Fibroblast of skin of left biceps (primary cell): ENCODE measurements at places on chromosomes 7 and 10.
A peak's percentile ranks its signal among the peaks of the same experiment; 100 is the strongest.

- DNase-seq = no peak
Measured at GRCh38 chr10:123377883-123378282, 223.7 kb downstream of the BUB3 start.

DNA sequence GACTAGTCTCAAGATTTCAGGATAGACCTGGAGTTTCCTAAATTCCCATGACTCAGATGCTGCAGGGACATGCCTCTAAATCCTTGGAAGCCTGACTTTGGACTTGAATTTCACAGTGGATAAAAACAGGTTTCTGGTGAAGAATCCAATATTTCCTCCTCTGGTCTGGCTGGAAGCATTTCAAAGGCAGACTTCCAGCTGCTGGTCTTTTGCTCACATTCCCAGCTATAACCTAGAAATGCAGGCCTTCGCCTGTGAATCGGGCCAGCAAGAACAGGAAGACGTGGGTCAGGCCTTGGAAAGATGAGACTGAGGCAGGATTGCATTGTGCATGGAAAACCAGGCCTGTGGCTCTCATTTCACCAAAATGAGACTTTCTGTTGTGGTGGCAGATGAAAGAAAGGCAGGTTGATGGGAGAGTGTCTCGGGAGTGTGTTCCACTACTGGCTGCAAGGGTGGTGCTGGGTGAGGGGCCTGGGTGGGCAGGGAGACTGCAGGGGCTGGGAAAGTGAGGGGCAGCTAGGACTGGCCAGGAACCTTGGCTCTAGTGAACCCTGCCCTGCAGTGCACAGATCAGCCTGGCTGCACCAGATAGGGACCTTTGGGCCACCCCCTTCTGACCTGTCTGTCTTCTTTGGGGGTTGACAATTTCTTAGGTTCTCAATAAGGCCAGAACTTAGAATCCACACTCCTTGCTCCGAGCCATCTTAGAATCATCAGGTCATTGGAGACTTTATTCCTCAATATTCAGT lies 488.8 kb upstream of the MKI67 start:
- no peak for DNase-seq

GRCh38 chr7:13139436-13139835 lies 452.0 kb downstream of the ARL4A start:
- no peak for DNase-seq

- peak; percentile 33 for DNase-seq
Measured at GRCh38 chr10:123945325-123945920, 53.8 kb upstream of the CPXM2 start.

GRCh38 chr10:11705722-11706121 lies 36.5 kb upstream of the ECHDC3 start:
- no peak for DNase-seq

DNA sequence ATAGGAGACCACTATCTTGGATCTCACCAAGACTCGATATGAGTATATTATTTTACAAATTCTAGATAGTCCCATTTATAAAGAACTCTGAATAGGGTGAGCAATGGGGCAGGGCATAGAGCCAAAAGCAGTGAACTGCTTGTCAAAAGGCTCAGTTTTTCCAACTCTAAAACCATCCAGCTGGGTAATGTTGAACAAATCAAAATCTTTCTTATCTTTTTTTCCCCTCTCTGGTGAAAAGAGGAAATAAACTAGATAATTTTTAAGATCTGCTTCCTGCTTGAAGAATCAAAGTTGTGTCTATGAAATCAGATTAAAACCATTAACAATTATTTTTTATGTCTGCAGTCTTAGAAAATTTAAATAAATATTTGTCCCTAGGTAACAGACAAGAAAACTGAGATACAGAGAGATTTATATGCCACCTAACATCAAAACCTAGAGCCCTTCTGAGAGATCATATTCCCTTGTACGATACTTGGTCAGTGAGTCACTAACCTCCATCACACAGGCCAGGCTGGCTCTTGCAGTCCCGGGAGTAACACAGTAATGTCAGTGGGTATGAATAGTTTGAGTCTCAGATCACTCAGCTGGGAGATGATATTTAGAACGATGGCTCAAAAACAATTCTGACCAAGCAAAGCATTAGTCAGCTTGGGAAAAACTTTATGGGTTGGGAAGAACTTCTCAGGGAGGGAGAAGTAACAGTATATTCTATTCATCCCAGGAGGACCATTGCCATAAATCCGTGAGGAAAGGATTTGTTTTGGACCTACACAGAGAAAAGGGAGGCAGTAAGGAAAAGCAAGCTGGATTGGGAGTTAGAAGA lies 178.8 kb downstream of the REEP3 start:
- DNase-seq = peak; percentile 94

DNA sequence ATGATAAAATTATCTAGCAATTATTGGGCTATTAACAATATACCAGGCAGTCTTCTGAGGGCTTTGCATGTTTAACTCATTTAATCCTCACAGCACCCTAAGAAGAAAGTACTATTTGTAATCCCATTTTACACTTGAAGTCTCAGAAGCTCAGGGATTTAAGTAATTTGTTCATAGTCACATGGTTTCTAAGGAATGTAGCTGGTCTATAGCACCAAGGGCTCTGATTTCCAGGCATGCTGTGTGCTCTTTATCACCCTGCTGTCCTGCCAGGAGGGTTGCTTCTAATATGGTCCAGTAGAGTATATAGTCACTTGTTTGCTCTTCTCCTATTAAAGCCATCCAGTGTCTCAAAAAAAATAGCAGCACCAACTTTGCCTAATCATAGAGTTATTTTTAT lies 417.2 kb downstream of the PLXDC2 start:
- no peak for DNase-seq

DNA sequence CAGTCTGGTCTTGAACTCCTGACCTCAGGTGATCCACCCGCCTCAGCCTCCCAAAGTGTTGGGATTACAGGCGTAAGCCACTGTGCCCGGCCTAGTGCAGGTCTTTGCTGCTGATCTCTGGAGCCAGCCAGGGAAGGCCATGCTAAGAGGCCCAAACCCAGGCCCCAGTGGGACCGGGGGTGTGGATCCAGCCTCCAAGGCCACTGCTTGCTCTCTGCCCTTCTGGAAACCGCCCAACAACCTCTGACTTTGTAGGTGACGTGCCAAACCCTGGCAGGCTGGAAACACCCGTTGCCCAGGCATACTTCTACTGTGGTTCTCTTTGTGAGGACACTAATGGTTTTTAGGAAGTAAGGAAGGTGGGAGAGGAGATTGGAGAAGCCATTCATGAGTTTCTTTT lies 83.5 kb upstream of the GNA12 start:
- DNase-seq = no peak

DNA sequence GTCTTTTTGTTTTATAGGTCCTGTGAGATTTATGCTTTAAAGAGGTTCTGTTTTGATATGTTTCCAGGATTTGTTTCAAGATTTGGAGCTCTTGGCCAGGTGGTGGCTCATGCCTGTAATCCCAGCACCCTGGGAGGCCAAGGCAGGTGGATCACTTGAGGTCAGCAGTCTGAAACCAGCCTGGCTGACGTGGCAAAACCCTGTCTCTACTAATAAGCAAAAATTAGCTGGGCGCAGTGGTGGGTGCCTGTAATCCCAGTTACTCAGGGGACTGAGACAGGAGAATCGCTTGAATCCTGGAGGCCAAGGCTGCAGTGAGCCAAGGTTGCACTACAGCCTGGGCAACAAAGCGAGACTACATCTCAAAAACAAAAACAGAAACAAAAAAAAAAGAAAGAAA lies 8.3 kb upstream of the HYAL4 start:
- DNase-seq = no peak

DNA sequence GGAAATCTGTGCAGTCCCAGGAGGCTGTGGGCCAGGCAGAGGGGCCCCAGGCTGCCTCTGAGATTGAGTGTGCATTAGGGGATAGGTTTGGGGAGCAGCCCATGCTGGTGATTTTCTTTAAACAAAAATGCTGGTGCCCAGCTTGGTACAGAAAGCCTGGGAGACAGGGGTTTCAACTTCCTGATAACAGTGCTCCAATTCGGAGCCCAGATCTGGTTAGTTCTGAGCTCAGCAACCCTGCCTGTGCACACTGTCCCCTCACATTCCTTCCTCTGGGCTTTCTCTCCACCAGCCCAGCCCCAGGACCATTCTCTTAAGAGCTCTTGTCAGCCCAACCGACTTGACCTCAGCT lies 379.2 kb upstream of the ZMIZ1 start:
- no peak for DNase-seq

DNA sequence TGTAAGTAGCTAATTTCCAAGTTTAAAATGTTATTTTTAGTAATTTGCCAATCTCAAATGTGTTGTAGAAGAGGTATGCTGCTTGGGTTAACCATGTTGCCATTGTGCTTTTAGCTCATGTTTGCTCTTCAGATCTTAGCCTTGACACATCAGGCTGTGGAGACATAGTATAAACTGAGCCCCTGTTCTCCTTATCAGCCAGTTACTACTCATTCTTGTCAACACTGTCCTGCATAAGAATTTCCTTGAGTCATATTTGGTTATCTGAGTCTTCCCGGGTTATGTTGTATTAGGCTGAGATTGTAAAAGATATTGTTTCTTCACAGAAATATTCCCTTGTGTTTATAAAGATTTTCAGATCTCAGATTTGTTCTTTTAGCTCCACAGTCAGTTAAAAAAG lies 4.1 kb downstream of the SSBP1 start:
- DNase-seq = no peak

- no peak for DNase-seq
Measured at GRCh38 chr7:30787486-30787885, 16.3 kb downstream of the MINDY4 start.

- no peak for DNase-seq
Measured at GRCh38 chr10:811379-812175, 119.9 kb downstream of the LARP4B start.

DNA sequence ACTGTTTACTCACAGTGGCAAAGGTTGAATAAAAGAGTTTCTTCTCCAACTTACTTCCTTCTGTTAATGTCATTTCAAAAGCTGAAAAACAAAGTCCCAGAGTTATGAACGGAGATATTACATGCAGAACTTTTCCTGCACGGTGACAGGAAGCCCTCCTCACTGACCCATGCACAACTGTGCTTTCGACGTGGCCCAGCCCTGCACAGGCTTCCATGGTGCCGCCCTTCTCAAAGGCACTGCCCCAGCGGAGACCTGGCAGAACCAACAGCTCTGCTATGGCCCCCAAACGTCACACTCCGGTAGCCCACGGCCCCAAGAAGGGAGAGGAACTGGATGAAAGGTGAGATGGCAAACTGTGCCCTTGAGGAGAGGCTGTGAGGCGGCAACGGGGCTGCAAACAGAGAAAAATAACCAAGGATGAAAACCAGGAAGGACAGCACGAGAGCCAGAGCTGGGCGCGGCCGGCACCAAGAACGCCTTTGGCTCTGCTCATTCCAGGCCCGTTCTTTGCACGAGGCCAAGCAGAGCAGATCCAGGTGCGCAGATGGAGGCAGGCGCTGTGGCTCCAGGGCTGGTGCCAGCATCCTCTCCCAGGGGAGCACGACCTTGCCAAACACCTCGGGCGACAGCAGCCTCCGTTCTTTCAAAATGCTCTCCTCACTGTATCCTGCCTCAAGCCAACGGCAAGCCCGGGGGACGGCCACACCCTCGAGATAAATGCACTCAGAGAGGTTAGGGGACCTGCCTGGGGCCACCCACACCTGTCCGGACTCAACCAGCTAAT lies 7.0 kb upstream of the FUOM start:
- DNase-seq = no peak

GRCh38 chr10:125479059-125479458 lies 203.9 kb downstream of the TEX36 start:
- no peak for DNase-seq

DNA sequence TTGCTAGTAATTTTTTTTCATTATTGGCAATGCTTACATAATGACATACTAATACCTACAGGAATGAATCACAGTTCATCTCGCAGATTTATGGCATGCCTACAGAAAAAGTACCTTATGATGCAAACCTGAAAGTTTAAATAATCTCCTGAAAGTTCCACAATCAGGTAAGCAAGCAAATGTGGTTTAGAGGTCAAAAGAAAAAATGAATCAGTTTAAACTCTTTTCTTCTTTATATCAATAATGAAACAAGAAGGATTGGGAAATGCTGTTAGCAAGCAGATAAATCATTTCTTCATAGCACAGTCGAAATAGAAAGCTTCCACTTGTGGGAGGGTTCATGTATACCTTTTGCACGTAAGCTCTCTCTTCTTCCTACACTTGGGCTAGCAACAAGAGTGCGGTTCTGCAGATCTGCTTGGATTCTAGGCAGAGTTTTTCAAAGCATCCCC lies 53.7 kb upstream of the MTPN start:
- DNase-seq = no peak

GRCh38 chr7:153193144-153193595 lies 433.6 kb downstream of the ACTR3B start:
- DNase-seq = no peak

- DNase-seq = no peak
Measured at GRCh38 chr7:143222782-143223181, 945 bp downstream of the TAS2R40 start.

GRCh38 chr7:41699516-41699915 lies 3.4 kb downstream of the INHBA start:
- no peak for DNase-seq

- no peak for DNase-seq
Measured at GRCh38 chr7:120838281-120838682, 19.7 kb downstream of the TSPAN12 start.

GRCh38 chr10:119365773-119366599 lies 158.6 kb downstream of the GRK5 start:
- DNase-seq = no peak

DNA sequence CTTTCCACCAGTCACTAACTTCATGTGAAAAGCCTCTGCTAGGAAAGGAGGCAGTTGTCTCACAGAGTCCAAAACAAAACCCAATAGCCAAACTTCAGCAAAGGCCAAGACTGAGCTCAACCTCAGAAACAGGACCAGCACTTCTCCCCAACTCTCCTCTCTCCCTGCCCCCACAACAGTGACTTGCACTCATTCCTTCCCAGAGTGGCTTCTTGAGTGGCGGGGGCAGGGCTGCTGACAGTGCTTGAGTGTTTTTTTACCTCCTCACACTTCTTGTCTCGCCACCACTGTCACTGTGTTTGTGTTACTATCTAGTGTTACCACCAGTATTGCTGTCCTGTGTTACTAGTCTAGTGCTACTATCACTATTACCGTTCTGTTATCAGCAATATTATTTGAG lies 206.8 kb downstream of the KLF6 start:
- no peak for DNase-seq

GRCh38 chr10:5959142-5959541 lies 18.2 kb downstream of the IL15RA start:
- DNase-seq = no peak

DNA sequence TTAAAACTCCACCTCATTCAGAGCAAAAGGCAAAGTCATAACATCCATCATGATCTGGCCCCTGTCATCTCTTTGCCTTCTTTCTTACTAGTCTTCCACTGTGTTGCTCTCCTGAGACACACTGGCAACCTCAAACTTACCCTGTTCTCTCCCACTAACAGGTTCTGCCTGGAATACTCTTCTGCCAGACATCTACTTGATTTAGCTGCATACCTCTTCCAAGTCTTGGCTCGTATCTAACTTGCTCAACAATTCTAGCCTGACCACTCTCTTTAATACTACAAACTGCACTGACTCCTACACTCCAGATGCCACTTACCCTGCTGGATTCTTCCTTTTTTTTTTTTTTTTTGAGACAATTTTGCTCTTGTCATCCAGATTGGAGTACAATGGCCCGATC lies 167.0 kb upstream of the MTPN start:
- DNase-seq = no peak
